ENCODE measurements at places on chromosomes 7 and 10. TPM values are rescaled to one million over a fixed set of nuclear protein-coding genes. Genes with fewer than 3 reads are reported as not detected.
A peak's percentile ranks its signal among the peaks of the same experiment; 100 is the strongest.

GRCh38 chr10:122962405-122962804 lies 8.4 kb upstream of the C10orf88 start:
- no peak for DNase-seq

DNA sequence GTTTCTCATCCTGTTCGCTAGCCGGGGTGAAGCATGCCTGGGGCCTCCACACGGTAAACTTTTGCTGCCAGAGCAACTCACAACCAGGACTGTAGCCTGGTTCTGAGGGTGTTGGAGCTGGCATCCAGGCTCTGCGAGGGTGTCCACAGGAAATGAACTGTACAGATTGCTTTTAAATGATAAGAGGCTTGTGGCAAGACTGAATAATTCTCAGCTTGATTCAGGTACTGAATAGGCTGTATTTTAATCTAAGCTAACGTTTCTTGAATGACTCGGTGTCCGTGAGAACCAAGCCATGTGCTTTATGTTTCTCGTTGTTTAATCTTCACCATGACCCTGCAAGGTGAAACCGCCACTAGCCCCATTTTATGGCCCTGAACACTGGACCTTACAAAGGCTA lies 49.3 kb downstream of the EEPD1 start:
- no peak for DNase-seq

DNA sequence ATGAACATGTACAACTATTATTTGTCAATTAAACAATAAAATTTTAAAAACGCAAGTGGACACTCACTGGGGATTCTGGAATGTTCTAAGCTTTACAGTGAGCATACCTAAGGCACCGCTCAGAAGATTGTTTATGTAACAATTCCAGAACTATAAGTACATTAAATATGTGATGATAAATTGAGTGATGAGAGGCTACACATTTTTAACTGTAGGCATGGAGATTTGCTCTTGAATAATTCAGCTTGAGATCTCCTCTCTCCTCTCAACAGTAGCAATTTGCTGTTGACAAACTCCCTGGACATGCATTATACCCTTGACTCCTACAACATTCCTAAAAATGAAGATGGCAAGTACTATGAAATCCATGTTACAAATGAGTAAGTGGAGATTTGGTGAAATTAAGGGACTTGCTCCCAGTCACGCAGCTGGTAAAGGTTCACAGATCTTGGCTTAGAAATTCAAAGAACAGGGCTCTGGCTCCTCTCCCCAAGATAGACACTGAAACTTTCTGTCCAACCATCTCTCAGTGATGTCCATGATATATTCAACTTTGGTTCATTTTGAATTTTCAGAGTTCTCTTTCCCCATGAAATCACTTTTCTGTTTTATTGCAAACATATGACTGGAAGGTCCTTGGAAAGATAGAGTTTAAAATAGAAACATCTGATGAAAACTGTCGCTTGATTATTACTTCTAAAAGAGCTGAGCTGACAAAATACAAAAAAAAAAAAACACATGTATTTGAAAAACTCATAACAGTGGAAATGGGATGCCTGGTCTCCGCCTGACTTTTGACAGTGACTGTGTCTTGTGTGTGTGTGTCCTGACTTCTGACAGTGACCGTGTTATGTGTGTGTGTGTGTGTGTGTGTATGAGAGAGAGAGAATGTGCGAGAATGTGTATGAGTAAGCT lies 488.3 kb downstream of the TNS3 start:
- no peak for DNase-seq

GRCh38 chr10:95413588-95413987 lies 122.8 kb upstream of the PDLIM1 start:
- no peak for DNase-seq

GRCh38 chr7:29077854-29078253 lies 68.5 kb downstream of the CPVL start:
- DNase-seq: no peak

DNA sequence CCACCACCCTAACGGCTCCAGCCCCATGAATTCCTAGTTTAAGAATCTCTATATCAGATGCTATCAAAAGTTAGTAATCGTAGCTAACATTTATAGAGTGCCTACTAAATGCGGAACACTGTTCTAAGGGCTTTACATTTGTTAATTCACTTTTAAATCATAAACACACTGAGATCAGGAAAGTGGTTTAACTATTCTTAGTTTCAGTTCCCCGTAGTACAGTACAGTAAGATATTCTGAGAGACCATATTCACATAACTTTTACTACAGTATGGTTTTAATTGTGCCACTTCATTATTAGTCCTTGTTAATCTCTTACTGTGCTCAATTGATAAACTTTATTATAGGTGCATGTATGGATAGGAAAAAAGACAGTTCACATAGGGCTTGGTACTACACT lies 22.5 kb downstream of the SYPL1 start:
- no peak for DNase-seq

DNA sequence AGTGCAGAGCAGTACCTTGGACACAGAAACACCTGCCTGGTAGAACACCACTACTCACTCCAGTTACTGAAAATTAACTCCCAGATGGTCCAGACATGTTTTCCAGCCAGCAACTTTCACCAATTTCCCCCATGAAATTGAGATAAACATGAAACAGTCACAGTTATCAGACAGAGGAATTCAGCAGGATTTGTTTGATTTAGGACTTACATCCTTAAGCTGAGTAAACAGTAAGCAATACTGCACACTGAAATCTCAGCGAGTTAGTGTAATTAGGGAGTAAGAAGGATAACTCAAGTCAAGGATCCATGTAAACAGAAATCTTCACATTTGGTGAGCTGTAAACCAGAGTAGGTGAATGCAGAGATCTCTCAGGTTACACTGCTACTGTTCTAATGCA lies 353.5 kb downstream of the ELMO1 start:
- peak; percentile 41 for DNase-seq

- no peak for DNase-seq
Measured at GRCh38 chr10:106980495-106981451, 183.7 kb downstream of the SORCS1 start.

DNA sequence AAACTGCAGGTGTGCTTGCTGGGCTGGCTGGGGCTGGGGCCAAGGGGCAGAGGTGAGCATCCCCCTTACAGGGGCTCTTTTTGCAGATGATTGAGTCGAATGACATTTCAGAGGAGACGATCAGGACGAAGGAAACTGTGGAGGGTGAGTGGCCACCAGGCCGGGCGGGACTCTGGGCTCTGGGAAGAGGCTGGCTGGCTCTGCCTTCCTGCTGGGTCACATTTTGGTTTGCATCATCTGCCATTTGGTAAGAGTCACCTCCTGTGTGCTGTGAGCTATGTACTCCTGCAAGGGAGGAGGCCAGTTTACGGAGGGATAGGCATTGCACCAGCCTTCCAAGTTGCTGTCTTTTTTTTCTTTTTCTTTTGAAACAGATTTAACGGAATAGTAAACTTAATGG lies 73.0 kb upstream of the GTF2IRD1 start:
- DNase-seq: peak; percentile 25

DNA sequence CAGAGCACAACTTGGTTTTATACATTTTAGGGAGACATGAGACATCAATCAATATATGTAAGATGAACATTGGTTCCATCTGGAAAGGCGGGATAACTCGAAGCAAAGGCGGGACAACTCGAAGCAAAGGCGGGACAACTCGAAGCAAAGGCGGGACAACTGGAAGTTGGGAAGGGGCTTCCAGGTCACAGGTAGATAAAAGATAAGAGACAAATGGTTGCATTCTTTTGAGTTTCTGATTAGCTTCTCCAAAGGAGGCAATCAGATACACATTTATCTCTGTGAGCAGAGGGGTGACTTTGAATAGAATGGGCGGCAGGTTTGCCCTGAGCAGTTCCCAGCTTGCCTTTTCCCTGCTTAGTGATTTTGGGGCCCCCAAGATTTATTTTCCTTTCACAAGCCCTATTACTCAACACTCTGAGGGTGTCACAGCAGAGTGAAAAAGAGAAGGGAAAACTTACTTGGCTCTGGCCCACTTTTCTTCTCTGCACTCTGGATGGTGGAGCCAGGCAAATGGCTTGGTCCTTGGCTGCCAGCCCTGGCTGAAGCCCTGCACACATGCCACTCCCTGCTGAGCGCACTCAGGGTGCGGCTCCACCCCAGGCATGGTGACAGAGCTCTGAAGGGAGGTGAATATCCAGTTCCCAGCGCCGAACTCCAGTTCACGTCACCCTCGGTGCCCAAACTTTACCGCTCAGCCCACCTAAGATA lies 46.7 kb downstream of the PARD3 start:
- DNase-seq: no peak

Gene APBB1IP
- not detected for total RNA-seq

Gene PLEKHS1
- total RNA-seq: not detected

Gene CCM2
- 15.8 TPM for total RNA-seq
